RPMI8226 (cell line): ENCODE measurements at places on chromosomes 13 and 19.

GRCh38 chr13:99542788-99543406, 41.6 kb downstream of the TM9SF2 start:
- no peak for DNase-seq

DNA sequence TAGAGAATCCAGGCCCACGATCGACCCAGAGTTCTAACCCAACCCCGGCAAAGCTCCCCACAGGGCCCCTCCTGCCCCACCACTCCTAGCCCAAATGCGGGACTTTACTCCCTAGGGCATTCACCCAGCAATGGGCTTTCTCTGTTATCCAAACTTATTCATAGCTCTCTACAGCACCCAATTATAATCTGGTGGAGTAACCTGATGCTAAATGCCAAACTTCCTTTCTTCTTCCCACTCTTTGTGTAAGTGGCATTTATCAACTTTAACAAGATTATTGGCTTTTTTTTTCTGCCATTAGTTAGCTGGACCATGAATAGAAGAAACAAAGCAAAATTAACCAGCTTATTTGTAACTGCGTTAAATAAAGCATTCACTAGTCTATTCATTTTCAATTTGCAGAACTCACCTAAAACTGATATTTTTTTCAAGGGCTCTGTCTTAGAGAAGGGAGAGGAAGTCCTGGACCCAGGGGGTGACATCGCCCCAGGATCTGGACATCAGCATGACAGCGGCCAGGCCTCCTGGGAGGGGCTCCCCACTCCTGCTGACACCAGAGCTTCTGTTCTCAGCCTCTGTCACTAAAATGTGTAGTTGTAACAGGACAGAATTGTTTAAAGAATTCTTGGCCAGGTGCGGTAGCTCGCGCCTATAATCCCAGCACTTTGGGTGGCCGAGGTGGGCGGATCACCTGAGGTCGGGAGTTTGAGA, 1.5 kb downstream of the FAM124A start:
- DNase-seq: no peak

DNA sequence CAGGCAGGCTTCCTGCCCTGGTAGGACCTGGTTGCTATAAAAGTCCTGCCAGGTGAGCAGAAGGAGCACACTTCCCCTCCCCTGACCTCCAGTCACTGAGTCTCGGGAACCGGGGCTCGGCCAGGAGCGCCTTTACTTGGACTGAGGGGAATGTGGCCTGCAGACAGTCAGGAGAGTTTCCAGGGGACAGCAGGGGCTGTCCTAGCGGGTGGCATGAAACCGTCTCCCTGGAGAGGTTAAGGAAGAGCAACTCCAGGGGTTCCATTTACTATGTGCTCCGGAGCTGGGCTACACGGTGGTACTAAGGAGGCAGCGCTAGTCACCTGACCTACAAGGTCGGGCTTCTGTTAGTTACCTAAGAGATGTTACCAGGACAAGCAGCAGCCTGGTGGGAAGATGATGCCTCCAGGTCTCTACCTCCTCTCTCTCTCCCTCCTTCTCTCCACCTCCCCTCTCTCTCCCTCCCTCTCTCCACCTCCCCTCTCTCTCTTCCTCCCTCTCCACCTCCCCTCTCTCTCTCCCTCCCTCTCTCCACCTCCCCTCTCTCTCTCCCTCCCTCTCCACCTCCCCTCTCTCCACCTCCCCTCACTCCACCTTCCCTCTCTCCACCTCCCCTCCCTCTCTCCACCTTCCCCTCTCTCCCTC, 4.1 kb upstream of the CNOT3 start:
- peak; percentile 60 for DNase-seq

DNA sequence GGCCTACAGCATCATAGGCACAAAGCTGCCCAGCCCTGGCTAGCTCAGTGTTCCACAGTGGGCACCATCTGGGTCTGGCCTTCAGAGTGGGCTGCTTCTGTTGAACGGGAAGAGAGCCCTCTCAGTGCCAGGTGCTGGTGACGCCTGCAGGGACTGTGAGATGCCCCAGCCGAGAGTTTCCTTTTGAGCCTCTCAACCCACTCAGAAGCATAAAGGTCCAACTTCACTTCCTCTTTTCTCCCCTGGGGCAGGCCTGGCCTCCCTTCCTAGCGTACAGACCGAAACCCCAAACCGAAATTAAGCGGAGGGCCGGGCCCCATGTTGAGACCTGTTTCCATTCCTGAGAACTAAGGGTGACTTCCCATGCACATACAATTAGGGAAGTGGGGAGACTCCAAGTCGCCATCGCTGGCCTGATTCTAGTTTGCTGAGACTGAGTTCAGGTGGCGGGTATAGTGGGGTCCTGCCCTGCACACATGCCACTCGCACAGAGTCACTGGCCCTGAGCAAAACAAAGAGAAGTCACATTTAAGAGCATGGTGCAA, 6.9 kb downstream of the RAB8A start:
- peak; percentile 95 for DNase-seq

GRCh38 chr13:101640788-101641400, 188.4 kb downstream of the ITGBL1 start:
- no peak for DNase-seq

DNA sequence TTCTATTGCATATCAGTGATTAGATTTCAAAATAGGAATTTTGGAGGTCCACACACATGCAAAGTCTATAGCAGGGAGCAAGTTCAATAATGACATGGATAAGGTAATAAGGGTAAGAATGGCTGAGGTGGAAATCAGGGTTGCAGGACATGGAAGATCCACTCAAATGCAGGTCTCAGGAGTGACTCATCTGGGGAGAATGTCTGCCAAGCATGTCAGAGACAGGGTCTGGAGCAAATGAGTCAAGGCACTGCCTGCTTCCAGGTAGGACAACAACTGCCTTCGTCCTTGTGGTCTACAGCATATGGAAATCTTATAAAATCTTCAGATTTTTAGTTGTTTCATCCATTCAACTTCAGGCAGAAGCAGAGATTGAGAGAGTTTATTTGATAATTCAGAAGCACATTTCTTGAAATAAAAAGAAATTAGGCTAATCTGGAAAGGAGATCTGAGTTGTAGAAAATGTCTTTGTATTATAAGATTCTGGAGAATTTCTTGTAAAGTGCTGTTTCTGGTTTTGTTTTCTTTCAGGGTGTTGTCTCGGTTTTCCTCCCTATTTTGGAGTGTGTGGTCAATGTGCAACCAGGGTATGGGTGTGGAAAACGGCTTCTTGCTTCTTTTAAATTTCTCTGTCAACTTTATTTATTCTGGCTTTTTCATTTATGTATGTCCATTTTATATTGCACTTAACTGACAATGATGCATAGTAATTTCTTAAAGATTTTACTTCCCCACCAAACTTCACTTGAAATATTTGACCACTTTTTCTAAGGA, 748.8 kb downstream of the LIG4 start:
- no peak for DNase-seq

DNA sequence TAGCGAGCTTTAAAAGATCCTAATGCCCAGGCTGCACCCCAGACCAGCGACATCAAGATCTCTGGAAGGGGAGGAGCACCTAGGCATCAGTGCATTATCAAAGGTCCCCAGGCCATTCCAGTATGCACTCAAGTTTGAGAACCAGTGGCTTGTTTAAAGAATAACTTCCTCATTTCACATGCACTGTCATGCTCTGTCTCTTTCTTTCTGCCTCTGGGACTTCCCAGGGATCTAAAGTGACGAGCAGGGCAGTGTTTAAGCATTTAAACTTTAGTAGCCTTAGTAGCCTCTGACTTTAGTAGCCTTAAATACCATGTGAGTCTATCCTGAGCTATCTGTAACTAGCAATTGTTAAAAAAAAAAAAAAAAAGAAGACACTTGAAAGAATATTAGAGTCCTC, 8.9 kb upstream of the FARP1 start:
- DNase-seq: no peak

DNA sequence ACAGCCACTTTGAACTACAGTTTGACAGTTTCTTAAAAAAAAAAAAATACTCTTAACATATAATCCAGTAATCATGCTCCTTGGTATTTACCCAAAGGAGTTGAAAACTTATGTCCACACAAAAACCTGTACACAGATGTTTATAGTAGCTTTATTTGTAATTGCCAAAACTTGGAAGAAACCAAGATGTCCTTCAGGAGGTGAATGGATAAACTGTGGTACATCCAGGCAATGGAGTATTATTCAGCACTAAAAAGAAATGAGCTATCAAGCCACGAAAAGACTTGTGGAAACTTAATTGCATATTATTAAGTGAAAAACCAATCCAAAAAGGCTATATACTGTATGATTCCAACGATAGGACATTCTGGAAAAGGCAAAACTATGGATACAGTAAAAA, 44.9 kb downstream of the RCBTB2 start:
- no peak for DNase-seq

- peak; percentile 76 for DNase-seq
Measured at GRCh38 chr19:18414504-18415177, 4.6 kb upstream of the SSBP4 start.
